Fibroblast of lung (primary cell): ENCODE measurements at places on chromosomes 2 and 18. TPM values are rescaled to one million over a fixed set of nuclear protein-coding genes. Genes with fewer than 3 reads are reported as not detected.

Gene CRYGC
- total RNA-seq, result not detected in 2 replicates

Gene GKN2
- not detected in 2 replicates for total RNA-seq

Gene LRRFIP1
- 37.0 and 58.1 TPM in 2 replicates for total RNA-seq

Gene EDAR
- not detected in 2 replicates for total RNA-seq

Gene EGR4
- under 0.01 TPM in 1 of 2 replicates, not detected in the other for total RNA-seq

Gene CROCC2
- total RNA-seq, result 0.33 and 0.51 TPM in 2 replicates

Gene FAP
- 81.9 and 96.1 TPM in 2 replicates for total RNA-seq
